ENCODE measurements at places on chromosomes 2 and 18. TPM values are rescaled to one million over a fixed set of nuclear protein-coding genes. Genes with fewer than 3 reads are reported as not detected.

The PROKR1 gene
- not detected for total RNA-seq

GRCh38 chr2:151071382-151071781 lies 190.3 kb downstream of the RBM43 start:
- DNase-seq = no peak

GRCh38 chr2:42830922-42831574 lies 38.7 kb upstream of the HAAO start:
- no peak for DNase-seq

GRCh38 chr2:71601136-71602114 lies 148.1 kb downstream of the DYSF start:
- peak; percentile 52 for DNase-seq

The RNF149 gene
- total RNA-seq = 26.8 TPM

The SERPINB10 gene
- total RNA-seq = not detected

DNA sequence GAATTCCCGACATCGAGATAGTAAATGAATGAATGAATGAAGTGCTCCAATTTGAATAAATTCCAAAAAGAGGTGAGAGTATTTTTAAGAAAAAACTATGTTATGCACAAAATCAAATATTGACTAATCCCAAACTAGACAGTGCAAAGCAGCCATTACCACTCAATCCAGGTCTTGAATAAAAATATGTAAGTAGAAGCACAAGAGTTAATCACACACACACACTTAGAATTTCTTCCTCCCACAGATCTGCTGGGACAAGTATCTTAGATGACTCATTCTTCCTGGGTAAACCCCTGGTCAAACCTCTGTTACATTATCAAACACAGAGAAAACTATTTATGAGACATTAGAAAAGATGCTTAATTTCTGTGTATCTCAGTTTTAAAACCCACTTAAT lies 102.0 kb downstream of the PLA2R1 start:
- no peak for DNase-seq

- no peak for DNase-seq
Observed at GRCh38 chr2:96505231-96505889, at the start of gene NEURL3. NEURL3 (minus strand) TSS chr2:96505357; CDS start chr2:96505286, 71 bp downstream.

DNA sequence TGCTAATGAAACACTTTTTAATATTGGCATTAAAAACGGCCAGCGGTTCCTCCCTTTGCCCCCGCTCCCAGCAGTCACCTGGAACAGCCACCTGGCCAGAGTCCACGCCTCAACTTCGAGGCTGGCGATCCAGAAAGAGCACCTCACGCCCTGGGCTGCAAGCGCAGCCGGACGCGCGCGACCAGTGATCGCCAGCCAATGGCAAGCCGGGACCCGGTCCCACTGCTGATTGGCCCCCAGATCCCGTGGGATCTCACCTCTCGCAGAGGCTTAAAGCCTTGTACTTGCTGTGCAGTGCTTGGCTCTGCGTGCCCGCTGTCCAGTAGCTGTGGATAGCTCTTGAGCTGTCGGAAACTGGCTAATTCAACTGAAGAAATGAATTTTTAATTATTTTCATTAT lies 4.1 kb upstream of the RBM45 start:
- DNase-seq = no peak

DNA sequence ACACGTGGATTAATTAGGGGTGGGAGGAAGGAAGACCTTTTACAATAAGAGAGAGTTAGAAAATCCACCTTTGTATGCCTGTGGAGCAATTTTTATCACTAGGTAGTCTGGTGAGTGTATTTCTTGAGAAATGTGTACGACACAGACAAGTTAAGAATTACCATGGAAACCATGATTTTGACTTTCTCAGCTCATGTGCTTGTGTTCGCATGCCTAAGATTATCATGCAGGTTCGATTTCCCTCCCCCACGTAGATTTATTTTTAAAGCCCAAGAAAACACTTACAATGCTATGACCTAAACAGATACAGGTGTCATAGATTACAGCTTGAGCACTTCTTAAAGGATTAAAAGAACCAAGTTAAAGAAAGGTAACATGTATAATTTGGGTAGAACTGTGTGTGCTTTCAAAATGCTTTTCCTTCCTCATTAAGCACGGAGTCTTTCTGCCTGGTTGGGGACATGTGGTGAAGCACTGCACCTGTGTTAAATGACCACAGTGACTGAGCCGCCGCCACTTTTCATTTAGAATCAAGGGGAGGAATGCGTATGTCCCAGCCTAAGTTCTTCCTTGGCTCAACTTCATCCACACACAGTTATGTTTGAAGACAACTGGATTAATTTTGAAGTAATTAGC lies 16.6 kb downstream of the SERTAD2 start:
- no peak for DNase-seq

- DNase-seq = no peak
Observed at GRCh38 chr2:102442967-102443828, 20.2 kb downstream of the IL18RAP start.

- no peak for DNase-seq
Observed at GRCh38 chr18:30682672-30683071, 359.9 kb downstream of the DSC3 start.

GRCh38 chr2:28810384-28811285 lies at the start of gene SPDYA:
SPDYA (plus strand) TSS chr2:28810834; CDS start chr2:28816015, 5,181 bp downstream.
- DNase-seq = peak; percentile 93

The TMEM169 gene
- 2.0 TPM for total RNA-seq

DNA sequence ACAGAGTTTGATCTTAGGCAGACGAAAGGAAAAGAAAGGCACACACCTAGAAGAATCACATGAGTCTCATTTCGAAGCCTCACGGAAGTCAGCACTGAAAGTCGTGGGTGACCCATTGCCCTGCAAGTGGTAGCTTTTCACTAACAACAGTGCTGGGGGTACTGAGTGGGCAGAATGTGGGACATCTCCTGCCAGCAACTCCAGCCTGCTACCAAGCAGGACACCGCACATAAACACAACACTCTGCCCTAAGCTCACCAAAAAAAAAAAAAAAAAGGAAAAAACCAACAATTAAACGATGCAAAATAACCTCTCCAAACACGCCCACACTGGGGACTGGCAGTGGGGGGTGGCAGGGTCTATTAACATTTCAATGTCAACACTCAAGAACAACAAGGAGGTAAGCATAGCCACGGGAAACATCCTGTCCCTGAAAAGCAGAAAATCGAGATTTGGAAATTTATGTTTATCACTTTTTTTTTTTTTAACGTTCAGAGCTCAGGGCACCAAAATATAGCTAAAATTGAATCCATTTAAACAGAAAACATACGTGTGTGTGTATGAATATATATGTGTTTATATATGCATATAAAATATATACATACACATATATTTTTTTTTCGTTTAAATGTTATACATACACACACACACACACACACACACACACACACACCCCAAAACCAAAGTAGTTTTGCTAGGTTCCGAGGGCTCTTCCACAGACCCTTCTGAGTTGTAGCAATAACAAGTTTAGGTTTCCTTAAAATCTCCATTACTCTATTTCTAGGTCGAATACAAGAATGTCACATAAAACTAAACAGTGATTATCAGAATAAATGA lies 2.2 kb downstream of the INO80D start:
- no peak for DNase-seq

Measured in chondrocyte (in vitro differentiated cells).